Thoracic aorta (tissue), 2 donors: ENCODE measurements at places on chromosomes 7 and 10.

DNA sequence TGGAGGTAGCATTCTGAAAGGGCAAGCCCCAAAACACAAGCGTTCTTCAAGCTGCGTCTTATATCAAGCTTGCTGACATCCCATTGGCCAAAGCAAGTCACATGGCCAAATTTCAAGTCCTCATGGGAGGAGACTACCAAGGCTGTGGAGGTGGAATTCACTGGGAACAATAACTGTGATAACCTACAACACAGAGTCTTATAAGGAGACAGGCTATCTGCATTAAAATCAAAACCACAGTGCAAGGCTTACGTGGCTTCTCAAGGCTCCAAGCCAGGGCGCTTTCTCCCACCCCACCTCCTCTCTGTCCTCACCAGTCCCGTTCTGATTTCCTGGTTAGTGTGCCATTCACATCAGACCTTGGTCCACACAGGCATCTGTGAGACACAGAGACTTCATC is 39.4 kb downstream of the ADRB1 start:
- no peak for DNase-seq

DNA sequence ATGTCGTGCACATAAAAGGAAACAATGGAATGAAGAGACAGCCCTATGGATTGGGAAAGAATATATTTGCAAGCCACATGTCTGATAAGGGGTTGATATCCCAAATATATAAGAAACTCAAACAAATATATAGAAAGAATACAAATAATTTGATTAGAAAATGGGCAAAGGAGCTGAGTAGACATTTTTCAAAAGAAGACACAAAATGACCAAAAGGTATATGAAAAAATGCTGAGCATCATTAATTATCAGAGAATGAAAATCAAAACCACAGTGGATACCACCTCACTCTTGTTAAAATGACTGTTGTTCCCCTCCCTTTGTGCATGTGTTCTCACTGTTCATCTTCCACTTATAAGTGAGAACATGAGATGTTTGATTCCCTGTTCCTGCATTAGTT is 175.3 kb downstream of the CNTNAP2 start:
- no peak for DNase-seq

DNA sequence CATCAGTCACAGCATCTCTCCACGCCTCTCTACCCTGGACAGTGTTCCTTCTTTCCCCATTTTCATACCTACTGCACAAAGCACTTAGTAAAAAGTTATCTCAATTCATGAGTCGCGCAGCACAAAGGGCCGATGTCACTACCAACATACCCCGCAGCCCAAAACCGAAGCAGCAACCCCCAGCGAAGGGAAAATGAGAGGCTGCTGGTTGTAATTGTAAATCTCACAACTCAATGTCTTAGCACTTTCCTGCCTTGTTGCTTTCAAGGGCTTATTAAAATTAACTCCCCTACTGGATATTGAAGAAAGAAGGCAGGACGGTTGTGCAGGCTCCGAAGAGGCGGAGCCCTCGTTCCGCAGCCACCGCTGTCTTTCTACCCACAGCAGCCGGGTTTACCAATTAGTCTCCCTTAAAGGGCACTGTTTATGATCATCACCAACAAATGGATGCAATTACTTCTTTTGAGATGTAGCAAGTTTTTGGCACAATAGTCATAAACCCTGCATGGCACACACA is 6.5 kb downstream of the DIP2C start:
- no peak for DNase-seq

GRCh38 chr7:74297516-74298233 is 8.5 kb downstream of the CLIP2 start:
- no peak for DNase-seq

DNA sequence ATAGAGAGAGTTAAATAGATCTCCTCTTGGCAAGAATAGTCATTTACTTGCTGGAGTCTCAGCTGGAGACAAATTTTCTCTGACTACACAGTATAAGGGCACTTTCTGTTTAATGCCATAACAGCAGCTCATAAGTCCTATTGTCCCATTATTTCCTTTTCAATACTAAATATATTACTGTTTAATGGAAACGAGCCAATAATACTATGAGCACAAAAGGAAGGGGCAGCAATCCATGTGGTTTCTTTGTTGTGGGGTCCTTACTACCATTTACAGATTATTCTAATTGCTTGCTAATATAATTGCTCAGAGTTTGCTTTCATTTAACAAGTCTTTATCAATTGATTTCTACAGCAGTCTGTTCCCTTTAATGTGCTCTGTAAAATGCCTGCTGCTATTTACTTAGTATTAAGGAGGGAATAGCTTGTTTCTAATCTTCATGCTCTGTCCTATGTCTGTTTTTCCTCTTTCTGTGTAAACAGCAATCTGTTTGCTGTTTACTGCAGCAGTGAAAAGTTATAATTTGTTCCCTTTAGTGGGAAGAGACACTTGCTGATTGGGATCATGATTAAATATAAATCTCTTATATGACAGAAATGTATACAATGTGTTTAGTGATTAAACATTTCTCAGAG is 296.2 kb upstream of the SMIM30 start:
- no peak for DNase-seq

DNA sequence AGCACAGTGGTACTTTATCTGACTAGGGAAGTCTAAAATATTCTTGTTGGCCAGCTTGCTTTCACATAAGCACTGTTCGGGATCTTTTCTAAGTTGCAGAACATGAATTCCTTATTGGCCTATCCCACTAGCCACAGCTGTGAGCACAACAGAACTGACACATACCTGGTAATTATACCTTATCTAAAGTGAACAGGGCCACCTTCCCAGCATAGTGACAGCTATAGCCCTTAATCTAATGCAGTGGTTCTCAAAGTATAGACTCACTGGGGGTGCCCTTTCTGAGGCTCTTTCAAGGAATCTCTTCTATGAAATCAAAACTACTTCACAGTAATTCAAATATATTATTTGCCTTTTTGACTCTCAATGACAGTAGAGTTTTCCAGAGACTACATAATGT is 184.7 kb upstream of the KAT6B start:
- no peak for DNase-seq

DNA sequence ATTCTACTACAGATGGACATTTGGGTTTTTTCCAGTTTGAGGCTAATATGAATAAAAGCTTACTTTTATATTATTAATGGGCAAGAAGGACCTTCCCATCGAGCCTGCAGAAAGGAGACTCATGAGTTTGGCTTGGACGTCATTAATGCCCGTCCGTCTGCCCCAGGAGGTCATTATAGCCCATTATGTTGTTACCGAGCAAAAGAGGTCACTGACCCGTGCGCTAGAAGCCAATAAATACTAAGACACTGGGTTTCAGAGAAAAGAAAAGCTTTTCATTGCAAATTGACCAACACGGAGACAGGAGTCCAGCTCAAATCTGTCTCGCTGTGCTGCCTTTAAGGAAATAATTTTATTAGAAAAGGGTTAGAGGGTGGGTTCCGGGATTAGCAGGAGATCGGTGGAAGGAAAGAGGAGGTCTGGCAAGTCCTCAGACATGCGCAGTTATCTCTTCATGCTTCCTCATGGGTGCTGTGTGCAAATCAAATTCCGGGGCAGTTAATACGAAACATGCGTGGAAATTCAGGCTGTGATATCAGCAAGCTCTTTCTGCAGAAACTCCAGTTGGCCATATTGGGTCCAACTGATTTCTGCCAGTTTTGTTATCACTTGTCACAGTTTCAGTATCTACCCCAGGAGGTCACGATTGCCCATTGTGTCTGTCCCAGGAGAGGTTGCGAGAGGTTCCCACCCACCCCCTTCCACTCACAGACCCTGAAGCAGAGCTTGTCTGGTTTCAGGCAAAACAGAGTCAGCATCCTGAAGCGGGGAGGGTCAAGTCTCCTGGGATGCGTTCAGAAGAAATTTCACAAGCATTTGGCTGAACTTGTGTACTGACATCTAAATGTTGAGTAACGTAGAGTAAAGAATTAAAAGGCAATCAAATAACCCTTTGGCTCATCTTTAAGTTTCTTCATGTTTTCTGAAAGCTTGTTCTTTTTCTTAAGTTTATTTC is 1.1 kb upstream of the GALNTL5 start:
- no peak for DNase-seq
